ENCODE measurements at places on chromosomes 13 and 19. TPM values are rescaled to one million over a fixed set of nuclear protein-coding genes. Genes with fewer than 3 reads are reported as not detected.
A peak's percentile ranks its signal among the peaks of the same experiment; 100 is the strongest.

- DNase-seq, result no peak
Observed at GRCh38 chr13:45628094-45628493, 12.6 kb upstream of the ERICH6B start.

Gene KL
- 2.0 TPM for total RNA-seq

- DNase-seq, result peak; percentile 79
Observed at GRCh38 chr19:48965806-48966540, 864 bp downstream of the FTL start.

DNA sequence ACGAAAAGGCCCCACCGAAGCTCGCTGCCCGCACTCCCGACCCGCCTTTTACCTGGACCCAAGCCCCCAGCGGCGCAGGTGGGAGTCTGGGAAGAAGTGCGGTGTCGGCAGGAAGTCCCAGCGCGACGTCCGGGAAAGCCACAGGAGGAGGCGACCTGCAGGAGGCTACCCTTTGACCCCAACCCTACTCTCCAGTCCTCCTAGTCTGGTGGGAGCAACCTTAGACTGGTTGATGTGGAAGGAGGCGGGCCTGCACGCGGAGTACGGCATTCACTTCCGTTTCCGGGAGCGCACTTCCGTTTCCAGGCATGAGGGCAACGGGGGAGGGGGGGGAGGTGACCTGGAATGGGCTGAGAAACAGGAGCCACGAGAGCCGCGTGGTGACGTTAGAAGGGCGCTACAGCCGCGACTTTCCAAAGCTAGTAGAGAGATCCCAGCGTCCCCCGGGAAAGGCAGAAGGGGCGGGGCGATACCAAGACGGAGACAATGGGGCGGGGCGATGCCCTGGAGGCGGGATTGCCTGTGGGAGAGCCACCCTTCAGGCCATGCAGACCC lies 28.5 kb downstream of the ZNF266 start:
- DNase-seq, result no peak

- no peak for DNase-seq
Observed at GRCh38 chr13:28610996-28611395, 47.9 kb upstream of the POMP start.

Gene KIR3DL2
- total RNA-seq, result not detected

GRCh38 chr19:28864577-28865042 lies 348.3 kb downstream of the UQCRFS1 start:
- DNase-seq, result no peak

Gene ZNF175
- total RNA-seq, result 7.3 TPM

Gene OR7D2
- not detected for total RNA-seq

DNA sequence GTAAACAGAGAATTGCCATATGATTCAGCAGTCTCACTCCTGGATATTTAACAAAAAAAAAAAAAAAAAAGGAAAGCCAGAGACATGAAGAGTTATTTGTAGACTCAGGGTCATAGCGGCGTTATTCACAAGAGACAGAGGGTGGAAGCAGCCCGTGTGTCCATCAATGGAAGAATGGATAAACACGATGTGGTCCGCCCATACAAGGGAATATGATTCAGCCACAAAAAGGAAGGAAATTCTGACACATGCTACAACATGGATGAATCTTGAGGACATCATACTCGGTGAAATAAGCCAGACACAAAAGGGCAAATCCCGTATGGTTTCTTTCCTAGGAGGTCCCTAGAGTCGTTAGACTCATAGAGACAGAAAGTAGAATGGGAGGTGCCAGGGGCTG lies 14.8 kb downstream of the ACSBG2 start:
- no peak for DNase-seq

Gene PLA2G4C
- 11.4 TPM for total RNA-seq

DNA sequence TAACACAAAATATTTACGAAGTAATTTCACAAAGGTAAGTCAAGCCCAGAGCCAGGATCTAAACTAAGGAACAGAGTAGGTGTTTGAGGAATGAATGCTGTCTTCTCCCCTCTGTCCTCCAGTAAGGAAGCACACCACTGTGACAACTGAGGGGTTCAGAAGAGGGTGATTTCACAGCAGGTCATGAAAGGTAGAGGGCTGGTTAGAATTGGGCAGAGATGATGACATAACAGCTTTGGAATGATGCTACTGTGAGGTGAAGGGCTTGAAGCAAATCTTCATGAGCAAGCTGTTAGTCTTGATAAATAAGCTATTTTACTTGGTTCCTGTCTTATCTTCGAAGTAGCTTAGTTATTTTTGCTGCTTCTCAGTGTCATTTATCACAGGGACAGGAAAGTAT lies 498.6 kb downstream of the FGF9 start:
- DNase-seq, result no peak

Gene SRRM5
- total RNA-seq, result not detected

- DNase-seq, result no peak
Observed at GRCh38 chr13:53064731-53065130, 36.1 kb downstream of the OLFM4 start.

DNA sequence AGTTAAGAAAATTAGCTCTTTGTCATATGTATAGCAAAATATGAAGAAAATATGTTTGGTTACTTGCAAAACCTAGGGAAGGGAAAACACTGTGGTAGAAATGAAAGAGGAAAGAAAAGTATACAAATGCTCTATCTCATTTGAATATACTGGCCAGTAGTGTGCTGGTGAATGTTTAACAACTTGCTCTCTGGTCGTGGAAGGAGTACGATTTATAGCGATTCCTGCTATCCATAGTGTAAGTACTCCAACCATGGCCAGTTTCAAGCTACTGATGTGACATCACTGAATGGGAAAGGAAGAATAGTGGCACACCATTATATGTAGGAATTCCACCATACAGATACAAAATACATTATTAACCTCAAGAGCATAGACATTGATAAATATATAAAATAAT lies 9.3 kb downstream of the BORA start:
- no peak for DNase-seq

DNA sequence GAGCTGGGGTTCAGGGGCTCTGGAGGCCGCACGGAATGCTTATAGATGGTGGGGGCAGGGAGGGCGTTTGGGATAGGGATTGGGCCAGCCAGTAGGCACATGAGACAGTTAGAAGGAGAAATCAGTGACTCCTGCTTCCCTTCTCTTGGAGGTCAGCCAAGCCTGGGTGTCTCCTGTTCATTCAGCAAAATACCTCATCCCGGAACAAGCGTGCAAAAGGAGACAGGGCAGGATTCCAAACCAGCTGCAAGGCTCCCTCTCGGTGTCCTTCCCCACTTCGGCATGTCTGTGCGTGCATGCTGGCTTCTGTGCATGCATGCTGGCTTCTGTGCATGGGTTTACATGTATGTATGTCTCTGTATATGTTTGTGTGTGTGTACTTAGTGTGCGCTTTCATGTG lies 37.3 kb upstream of the PEPD start:
- no peak for DNase-seq

DNA sequence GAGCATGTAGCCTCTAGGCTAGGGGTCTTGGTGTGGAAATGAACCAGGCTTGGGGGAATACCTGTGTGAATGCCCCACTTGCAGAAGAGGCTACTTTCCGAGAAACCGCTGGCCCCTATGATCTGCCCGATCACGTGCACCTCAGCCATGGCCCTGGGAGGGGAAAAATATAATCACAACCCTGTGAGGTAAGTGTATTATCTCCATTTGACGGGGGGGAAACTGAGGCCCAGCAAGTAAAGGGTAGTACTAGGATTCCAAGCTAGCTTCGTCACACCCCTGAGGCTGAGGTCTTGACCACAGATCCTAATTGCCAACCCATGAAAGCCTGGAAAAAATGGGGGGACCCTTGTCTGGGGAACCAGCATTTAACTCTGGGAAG lies 587 bp downstream of the B9D2 start:
- DNase-seq, result no peak

DNA sequence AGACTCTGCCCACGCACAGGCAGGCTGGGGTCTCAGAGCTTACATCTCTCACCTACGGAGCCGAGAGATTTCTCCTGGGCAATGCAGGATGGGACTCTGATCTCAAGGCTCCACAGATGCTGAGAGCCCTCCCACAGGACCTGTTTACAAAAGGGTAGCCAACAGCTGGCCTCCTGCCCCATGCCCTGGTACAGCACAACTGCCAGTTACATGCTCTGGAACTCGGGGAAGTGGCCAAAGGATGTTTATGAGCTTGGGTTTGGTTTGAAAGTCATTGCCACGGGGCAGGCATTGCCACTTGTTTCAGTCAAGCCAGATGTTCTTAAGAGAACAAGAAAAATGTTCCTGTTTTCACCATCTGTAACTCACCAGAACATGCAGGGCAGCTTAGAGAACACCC lies 3.5 kb downstream of the DHRS12 start:
- no peak for DNase-seq
